Kidney (tissue), 22 donors: ENCODE measurements at places on chromosomes 13 and 19. TPM values are rescaled to one million over a fixed set of nuclear protein-coding genes. Genes with fewer than 3 reads are reported as not detected.

Gene TGFBR3L
- 1.5 TPM for polyA plus RNA-seq

Gene ATP8A2
- 0.73 TPM for polyA plus RNA-seq

Gene CGB8
- polyA plus RNA-seq = not detected

Gene ZNF536
- polyA plus RNA-seq = 0.19 TPM

Gene ZSWIM9
- polyA plus RNA-seq = 5.5 TPM
